ENCODE measurements at places on chromosomes 2 and 18.

- no peak for DNase-seq
These were observed 3.4 kb upstream of the TET3 start for GRCh38 chr2:73981081-73982001.

DNA sequence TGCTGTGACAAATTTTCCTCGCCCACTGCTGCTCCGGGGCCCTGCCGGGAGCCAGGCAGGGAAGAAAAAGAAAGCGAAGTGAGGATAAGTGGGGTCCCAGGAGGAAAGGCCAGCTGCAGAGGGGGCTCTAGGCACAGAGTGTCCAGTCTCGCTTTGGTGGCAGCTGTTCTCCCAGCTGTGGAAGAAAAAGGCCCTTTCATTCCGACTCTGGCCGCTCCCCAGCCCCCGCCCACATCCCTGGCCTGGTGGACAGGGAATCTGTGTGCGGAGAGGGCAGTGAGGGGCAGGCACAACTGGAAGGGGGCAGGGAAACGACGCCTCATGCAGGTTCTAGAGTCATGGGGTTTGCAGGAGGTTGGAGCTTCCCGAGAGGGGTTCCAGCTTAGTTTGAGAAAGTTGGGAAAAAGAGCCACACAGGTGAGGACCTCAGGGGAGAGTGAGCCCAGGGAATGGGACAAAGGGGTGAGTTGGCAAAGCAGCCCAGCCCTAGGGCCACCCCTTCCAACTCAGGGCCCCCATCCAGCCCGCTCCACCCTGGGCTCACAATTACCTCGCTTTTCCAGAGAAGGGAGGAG is 1.8 kb downstream of the RTKN start:
- DNase-seq: no peak

GRCh38 chr2:37375741-37376288 is 31.4 kb downstream of the QPCT start:
- no peak for DNase-seq

DNA sequence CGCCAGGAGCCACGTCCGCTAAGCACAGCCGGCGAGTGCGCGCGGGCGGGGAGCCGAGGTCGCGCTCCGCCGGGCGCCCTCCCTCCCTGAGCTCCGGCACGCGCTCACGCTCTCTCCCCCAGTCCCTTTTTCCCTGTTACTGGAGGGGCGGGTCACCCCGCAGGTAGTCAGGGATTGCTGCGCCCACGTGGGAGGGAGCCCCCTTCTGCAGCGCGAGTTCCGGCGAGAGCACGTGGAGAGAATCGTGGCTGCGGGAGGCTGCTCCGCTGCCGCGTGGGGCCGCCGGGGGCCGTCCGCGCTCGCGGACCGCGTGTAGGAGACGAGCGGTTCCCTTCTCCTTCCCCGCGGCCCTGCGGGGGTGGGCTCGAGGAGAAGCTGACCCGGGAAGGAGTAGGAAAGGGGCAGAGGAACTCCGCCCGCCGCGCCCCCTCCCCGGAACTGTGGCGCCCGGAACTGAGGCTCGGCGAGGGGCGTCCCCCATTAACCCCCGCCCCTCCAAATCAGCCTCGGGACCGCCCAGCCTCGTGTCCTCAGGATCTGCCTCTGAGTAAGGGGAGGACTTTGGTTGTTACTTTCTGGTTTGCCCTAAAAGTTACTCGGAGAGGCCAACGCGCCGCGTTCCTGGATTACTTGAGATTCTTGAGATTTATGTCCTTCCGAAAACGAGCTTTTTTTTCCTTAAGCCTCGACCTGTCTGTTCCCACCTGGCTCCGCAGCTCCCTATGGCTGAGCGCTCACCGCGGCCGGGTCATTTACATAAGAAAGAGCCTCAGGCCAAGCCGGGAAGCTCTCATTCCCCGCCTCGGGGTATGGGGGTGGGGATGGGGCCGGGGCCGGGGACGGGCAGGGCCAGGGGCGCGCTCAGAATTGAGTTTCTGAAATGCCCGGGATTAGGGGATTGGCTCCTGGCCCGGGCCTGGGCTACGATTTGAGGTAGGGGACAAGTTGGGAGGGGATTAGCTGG is 1.1 kb downstream of the HK2 start:
- DNase-seq: no peak

GRCh38 chr2:240655931-240656886 is 26.5 kb downstream of the AQP12B start:
- no peak for DNase-seq

DNA sequence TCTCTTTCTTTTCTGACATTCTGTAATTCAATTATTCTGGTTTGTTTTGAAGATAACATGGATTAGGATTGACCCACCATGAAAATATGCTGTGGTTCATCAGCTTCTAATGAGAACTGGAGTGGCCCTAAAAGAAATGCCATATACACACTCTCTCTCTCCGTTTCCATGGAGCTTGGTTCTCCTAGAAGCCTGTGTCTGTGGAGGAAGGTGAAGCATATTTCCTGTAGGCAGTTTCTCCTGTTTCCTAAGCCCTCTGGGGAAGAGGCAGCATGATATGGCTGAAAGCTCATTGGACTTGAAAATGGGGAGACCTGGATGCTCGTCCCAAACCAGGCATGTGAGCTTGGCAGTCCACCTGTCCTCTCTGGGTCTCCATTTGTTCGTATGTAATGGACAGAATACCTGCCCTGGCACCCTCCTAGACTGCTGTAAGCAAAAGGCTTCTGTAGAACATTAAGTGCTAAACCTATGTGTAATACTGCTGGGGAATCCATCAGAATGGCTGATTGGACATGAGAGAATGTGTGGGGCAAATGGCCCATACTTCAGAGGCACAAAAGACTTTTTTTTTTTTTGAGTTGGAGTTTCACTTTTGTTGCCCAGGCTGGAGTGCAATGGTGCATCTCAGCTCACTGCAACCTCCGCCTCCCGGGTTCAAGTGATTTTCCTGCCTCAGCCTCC is 75.3 kb upstream of the PPP1CB start:
- DNase-seq: no peak

DNA sequence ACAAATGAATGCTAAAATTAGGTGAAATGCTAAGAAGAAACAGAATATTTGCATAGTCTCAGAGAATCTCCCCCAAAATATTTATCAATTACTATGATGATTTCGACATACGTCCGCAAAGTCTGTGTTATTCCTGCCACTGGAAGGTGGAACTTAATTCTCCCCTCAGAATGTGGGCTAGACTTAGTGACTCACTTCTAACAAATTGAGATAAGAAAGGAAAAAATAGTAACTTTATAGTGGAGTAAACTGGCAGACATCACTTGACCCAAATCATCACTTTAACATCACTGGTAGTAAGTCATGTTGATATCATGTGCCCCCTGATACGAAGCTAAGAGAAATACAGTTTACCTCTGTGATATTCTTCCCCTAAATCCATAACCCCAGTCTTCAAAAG is 23.5 kb downstream of the HADHB start:
- no peak for DNase-seq

GRCh38 chr18:59101830-59102414 is 37.8 kb upstream of the SEC11C start:
- peak; percentile 97 for DNase-seq

- no peak for DNase-seq
These were observed 39.1 kb downstream of the SH3RF3 start for GRCh38 chr2:109168086-109168485.

DNA sequence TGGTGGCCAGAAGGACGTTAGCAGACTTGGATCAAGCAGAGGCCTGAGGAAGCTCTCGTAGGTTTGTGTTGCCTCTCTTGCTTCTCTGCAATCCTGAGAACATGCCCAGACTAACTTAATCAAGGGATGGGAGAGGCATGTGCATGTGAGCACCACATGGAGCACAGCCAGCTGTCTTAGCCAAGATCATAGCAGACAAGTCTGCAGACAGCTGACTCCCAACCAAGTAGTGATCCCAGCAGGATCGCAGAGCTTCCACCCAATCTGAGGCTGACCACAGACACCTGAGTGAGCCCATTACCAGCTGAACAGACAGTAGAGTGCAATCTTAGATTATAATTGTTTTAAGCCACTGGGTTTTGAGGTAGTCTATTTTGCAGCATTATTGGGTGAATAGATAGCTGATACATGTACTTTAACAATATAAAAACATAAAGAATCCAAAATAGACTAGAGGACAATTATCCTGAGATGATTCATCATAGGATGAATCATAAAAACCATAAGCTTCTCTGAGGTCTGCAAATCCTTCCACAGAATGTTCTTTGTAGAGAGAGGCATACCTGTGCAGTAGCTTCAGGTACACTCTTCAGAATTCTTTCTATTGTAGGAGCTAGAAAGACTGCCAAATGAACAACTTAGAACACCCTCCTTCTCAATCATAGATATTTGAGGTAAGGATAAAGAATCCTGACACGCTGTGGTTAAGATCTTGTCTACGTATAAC is 25.2 kb upstream of the FAM110C start:
- no peak for DNase-seq

DNA sequence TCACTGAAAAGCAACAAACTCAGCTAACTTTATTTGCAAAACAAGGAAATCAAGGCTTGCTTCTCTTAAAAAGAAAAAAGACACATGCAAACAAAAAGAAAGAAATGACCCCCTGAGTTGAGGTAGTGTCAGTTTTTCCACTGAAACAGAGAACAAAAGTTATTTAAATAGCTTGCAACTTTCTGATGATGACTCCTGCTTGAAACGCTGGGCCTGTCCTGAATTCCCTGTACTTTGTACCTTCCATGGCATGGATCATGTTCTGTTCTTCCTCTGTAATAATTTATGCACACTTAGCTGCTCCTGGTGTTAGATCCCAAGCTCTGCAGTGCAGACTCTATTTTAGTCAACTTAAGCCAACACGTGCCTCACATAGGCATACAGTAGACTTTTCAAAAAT is 84.0 kb downstream of the SKA1 start:
- DNase-seq: no peak

GRCh38 chr2:71454221-71455010 is 1.1 kb downstream of the DYSF start:
- no peak for DNase-seq

DNA sequence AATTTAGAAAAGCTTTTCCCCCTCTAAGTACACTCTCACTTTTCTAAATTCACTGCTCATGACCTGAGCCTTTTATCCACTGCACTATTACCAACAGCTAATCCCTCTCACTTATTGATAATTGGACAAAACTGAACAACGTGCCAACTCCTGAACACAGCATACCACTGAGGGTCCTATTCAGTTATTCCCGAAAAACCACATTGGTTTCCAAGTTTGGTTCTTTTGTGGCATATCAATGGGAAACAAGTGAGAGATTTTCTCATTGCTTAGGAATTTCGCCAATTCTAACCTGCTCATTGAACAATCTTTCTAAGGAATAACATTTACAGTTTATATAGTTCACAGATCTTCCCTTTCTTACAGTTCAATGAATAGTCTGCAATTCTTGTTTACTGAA is 977.4 kb downstream of the TMEM182 start:
- no peak for DNase-seq

DNA sequence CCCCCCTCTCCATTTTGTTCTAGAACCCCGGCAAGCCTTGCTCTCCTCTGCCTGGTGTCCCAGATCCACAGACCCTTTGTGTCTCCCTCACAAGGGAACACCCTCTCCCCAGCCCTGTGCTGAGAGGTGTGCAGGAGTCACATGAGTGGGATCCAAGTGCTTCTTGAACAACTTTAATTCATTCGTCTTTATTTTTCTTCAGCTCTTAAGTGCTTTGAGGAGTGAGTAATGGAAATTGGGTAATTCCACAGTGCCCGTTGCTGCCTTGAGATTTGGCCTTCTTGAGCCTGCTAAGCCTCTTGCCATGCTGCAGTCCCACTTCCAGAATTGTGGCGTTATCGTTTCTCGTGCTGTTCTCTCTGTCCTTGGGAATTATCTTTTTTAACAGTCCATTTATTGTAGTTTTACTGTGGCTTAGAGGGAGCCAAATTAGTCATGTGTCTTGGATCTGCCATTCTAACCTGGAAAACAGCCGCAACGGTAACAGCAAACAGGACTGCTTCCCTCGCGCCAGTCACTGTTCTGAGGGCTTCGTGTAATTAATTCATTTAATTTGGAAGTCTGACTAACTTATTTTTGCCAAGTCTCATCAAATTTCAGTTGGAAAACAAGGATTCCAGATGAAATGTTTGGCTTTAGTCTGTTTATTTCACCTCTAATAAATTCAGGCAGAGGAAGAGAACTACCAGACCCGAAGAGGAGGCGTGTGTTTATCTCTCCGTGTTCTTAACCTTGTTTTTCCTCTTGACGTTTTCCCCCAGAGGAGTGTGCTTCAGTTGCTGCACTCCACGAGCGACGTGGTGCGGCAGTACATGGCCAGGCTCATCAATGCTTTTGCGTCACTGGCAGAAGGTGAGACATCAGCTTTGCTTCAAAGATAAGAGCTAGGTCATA is 72.0 kb downstream of the ARMC9 start:
- DNase-seq: no peak

DNA sequence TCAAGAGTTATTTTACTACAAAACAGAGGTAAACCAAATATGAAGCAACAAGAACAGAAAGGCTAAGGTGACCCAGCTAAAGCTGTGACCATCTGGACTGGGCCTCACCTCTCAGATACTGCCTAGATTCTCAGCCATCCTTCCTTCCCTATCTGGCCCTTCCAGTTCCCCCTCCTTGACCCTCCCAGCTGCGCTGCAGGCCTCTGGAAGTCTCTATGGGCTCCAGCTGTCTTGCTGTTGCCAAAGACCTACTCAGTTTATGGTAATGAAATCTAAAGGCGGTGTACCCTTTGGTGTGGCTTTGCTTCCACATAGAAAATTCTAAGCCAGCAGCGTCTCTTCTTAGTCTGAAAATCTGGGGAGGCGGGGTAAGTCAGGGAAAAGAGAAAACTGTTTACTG is 55.7 kb downstream of the ARHGEF33 start:
- DNase-seq: no peak

GRCh38 chr2:121133551-121134319 is 151.3 kb downstream of the TFCP2L1 start:
- DNase-seq: no peak

- DNase-seq: no peak
These were observed 156.4 kb upstream of the SH3BP4 start for GRCh38 chr2:234795272-234795920.

DNA sequence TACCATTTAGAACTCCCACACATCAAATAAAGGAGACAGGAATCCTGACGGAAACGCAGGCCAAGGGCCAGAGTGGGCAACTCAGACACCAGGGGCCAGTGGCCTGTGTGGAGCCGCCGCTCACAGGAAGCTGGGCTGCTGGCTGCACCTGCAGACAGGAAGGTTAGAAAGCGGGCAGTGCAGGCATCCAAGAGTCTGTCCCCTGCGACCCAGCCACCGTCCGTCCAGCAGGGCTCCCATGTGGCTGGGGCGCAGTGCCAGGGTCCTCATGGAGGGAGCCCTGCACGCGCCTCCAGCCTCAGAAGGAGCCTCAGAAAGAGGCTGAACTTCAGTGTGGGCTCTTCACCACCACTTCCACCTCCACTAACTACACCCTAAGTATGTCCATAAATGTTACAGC is 2.5 kb upstream of the ANO7 start:
- no peak for DNase-seq

DNA sequence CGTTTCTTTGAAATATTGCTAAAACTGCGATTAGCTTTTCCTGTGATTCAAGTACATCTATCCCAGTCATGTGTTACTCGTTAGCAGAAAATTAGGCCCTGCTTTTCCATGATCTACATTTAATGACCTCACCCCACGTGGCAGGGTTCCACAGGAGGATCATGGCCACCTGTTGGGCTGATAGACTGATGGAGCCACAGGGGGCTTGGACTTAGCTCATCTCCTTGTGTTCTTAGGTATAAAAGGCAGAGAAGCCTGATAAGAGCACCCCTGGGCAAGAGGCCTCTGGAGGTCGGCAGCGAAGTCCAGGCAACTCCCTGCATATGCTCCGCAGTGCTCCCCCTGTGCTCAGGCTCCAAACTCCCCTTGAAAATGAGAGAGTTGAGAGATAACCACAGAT is 12.9 kb downstream of the FZD7 start:
- peak; percentile 24 for DNase-seq

GRCh38 chr18:41695441-41695840 is 259.6 kb upstream of the PIK3C3 start:
- no peak for DNase-seq

GRCh38 chr2:162379719-162380580 is 36.0 kb downstream of the GCA start:
- no peak for DNase-seq

All from SK-N-MC (cell line).